ENCODE measurements at places on chromosomes 3 and 15.

- DNase-seq, result no peak
Measured at GRCh38 chr15:100981086-100981485, 61.9 kb downstream of the LRRK1 start.

- peak; percentile 98 for DNase-seq
Measured at GRCh38 chr15:60751985-60752952, 273.3 kb upstream of the ICE2 start.

DNA sequence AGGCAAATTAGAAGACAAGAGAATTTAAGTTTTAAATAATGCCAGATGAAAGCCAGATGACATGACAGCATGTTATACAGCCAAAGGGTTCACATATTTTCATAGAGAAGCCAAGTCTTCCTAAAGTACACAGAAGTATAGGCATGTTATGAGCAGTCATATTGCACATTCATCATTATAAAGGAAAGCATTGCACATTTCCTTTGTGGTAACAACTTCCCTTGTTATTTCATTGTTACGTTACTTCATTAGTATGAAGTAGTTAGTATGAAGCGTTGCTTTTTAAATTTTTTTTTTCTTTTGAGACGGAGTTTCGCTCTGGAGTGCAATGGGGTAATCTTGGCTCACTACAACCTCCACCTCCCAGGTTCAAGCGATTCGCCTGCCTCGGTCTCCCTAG lies 4.6 kb upstream of the ABCC5 start:
- no peak for DNase-seq

DNA sequence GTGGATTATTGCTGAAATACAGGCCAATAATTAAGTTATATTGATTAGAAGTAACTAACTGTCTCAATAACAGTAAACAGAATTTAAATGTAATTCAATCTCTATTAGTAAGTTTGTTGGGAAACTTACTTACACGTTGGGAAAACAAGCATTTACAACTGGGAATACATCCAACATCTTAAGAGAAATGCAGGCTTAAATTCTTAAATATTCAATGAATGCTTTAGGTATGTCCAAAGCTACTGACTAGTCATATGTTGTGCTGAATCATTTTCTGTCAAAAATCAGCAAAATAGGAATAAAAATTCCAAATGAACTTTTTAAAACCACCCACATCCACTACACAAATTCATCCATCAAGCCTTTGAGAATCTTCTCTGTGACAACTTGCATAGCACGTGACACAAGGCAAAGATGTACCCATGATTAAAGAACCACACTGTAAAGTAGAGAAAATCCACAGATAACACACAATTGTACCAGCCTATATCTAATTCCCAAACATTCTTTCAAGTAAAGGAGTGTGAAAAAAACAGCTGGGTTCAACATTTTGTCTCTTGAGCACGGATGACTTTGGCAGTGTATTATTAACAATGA lies 60.0 kb downstream of the NMNAT3 start:
- peak; percentile 13 for DNase-seq

- peak; percentile 67 for DNase-seq
Measured at GRCh38 chr3:37855363-37855970, 6.2 kb upstream of the CTDSPL start.

GRCh38 chr15:40869686-40870085 lies 4.3 kb downstream of the RHOV start:
- DNase-seq, result no peak

DNA sequence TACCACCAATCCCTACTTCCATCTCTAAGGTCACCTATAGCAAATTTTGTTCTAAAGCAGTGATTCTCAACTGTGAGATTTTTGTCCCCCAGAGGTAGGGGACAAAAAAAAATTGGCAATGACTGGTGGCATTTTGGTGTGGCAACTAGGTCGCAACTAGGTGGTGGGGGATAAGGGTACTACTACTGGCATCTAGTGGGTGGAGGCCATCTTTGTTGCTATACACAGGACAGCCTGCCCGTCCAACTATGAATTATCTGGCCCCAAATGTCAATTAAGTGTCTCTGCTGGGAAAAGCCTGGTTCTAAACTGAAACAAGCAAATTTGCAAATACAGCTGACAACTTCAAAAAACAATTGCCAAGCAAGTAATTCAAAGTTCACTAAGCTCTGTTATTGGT lies 1.4 kb downstream of the MTMR10 start:
- no peak for DNase-seq

- peak; percentile 100 for DNase-seq
Measured at GRCh38 chr15:78065284-78065872, 12.1 kb downstream of the TBC1D2B start.

DNA sequence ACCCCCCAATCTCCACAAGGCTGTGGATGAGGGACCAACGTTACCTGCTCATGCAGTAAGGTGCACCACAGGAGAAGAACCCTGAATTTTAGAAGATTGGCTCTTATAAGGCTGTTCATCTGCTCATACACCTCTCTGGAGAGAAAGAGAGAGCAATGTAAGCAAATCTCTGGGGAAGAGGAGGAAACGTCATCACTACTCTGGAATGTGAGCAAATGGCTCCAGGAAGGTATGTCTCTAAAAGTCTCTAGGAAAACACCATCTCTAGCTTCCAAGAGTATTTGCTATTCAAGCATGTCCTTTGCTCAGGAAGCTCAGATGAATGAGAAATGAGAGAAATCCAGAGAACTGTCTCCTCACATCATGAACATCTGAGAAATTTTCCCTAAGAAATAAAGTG lies 235.4 kb downstream of the TBL1XR1 start:
- peak; percentile 49 for DNase-seq

- no peak for DNase-seq
Measured at GRCh38 chr3:182920515-182921084, 59.7 kb downstream of the DCUN1D1 start.

DNA sequence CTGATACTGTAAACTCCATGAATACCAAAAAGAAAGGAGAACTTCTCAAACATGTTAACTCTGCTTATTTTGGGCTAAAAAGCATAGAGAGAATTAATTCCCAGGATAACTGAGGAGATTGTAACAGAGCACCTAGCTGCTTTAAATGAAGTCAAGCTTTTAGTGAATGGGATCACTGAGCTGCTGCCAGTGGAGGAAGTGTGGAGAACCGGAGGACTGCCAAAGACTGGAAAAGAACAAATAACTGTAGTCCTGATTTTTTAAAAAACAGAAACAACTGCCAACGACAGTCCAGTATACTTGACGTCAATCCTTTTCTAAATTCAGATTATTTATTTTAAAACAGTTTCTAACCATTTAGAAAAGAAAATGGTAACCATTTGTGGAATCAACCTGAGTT lies 3.3 kb downstream of the C3orf70 start:
- DNase-seq, result no peak

All from iris pigment epithelial cell (primary cell).